ENCODE measurements at places on chromosomes 12 and 14.

- peak; percentile 17 for DNase-seq
Observed at GRCh38 chr14:92513966-92514843, 624 bp downstream of the RIN3 start.

GRCh38 chr14:33931461-33931860, 19.4 kb downstream of the EGLN3 start:
- DNase-seq, result no peak

DNA sequence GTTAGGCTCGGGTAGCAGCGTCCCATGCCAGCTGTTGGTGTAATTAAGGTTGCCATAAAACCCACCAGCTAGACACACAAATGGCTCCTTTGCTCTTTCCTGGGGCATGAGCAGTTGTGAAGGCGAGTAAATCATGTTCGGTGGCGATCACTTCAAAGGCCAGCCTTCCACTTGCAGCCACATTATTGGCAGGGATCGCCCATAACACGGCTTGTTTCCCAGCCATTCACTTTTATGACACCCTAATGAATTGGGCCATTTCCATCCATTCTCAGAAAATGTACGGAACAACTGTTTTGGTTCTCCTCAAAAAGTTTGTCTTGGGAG, 63.4 kb downstream of the BEGAIN start:
- DNase-seq, result no peak

DNA sequence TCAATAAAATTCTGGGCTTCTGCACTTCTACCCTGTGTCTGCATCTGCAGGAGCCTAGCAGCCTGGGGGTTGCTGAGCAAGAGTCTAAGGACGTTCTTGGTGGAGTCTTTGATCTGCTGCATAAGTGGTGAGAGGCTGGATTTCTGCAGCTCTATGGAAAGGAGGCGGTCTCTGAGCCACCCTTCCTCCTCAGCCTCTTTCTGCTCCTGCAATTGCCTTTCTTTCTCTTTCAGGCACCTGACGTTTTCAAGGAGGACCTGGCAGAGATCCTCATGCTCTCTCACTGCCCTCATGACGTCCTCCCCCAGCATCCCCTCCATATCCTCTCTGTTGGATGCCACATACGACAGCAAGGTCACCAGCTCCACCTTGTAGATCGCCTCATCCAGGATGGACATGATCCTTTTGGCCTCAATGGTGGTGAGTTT, 13.6 kb upstream of the TPCN1 start:
- DNase-seq, result no peak

GRCh38 chr12:10503460-10503859, 2.2 kb upstream of the EIF2S3B start:
- no peak for DNase-seq

DNA sequence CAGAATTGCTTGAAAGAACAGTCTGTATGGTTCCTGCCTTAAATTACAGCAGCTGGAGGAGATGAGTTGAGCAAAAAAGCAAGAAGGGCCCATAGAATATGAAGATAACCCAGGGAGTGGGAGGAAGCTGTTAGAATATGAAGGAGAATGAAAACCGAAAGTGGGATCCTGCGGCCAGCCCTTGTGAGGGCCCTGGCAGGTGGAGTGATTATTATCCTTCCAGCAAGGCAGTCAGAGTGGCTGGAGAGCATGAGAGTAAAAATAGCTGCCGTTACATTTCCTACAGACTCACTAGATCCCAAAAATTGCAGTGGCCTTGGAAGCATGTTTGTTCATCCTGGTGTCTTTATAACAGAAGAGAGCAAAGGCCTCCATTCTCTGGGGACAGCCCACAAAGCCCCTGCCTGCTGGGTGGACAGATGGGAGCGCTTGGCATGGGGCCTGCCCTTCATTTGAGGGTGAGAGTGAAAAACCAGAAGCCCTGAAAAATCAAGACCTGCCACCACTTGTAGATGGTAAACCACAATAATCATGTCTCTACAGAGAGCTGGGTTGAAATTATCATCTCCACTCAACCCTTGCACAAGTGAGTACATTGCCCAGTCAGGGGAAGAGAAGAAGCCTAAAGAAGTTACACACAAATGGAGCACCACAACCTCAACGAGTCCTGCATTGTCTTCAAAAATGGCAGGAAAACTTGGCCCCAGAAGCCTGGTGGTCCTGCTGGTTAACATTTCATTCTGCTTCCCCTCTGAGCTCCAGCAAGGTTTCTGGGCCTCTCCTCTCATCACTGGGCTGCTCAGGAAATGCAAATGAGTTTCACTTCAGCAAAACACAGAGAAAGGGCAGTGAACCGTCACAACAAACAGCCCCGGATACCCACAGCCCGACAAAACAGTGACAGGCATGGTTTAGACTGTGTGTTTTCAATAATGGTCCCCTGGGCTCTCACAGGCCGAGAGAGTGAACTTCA, 20.5 kb downstream of the ZDHHC22 start:
- no peak for DNase-seq
